CD4-positive, alpha-beta T cell treated with Interleukin-17A for 1 hour (primary cell): ENCODE measurements at places on chromosomes 4 and X.
A peak's percentile ranks its signal among the peaks of the same experiment; 100 is the strongest.

DNA sequence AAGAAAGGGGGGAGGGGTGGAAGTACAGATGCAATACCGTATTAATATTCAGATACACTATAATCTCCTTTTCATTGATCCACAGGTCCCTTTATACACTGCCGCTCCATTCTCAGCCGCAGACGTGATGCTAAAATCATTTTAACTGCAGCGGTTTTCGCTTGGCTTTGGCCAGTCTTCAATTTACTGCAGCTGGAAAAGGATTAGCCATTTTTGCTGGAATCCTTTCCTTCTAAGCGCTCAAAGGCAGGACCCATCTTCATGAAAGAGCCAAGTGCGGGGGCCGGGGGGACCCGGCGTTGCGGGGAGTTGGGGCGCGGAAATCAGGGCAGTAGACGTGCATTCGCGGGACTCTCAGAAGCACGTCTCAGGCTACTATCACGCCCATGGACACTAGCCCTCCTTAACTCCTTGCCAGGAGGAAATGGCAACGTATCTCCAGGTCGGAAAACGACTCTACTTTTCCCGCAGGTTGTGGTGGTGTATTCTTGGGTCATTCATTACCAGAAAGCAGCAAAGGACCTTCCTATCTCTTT lies 1.7 kb upstream of the PCDH10 start:
- no peak for DNase-seq

GRCh38 chrX:68511255-68511654 lies 12.4 kb downstream of the YIPF6 start:
- peak; percentile 52 for DNase-seq

DNA sequence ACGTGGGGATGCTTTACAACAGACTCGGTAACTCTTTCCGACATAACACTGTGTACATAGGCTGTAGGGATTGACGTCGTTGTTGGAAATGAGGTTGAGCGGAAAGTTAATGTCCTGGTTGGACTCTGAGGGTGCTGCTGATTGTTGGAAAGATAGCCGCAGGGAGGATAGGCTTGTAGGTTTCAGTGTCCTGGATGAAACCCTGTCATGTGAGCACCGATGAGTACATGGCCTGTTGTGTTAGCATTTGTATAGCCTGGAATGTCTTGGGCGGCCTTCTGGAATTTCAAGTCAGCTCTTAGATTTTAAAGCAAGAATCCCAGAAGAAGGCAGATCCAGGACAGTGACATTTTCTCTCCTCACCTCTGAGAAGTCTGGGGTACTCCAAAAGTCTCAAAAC lies 63.3 kb downstream of the TBC1D14 start:
- no peak for DNase-seq

DNA sequence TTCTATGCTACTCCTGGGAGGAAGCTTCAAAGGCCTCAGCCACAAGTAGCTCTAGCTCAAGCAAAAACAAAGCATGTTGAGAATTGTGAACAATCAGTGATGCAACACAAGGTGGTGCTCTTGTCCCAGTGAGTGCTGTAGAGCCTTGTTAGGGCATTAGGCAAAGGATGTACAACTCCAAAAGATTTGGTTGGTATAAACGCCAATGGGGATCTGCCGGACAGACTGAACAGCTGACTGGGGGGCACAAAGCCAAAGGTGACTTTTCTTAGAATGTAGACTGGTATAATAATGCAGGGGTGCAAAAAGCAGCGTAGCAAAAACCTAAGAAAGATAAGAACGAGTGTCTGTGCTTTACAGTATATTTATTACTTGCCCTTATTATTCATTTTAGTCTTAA lies 62.6 kb upstream of the ALB start:
- DNase-seq, result no peak

DNA sequence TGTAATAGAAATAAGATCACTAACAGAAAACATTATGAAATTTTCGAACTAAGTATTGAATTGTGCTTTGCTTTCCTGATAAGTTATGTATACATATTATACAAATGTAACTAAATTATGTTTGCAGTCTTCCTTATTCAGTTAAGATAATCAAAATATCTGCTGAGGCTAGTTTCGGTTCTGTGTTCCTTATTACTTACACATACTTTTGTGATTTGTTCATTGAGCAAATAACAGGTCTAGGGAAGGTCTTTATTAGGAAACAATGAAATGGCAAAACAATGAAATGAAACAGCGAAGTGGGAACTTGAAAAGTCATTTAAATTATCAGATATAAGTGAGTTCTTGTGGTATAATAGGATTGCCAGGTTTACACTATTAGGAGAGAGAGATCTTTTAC lies 352.4 kb downstream of the GRIA2 start:
- DNase-seq, result no peak

DNA sequence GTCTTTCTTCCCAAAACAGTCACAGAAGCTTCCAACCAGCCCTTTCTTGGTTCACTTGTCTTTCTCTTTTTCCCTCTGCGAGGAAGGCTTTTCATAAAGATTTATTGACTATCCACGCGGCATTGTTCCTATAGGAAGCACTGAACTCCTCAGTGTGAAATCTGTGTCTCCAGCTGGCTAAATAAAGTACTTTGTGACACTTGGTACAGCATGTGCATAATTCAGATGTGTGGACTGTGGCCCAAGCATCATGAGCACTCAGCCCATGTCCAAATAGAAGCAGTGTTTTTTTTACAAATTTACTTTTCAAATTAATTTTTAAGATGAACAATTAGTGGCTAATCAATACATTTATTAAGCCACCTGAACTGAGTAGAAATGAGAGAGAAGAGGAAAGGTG lies 146.4 kb downstream of the EDA start:
- no peak for DNase-seq

- DNase-seq, result no peak
Measured at GRCh38 chr4:28386776-28387175, 1526.1 kb downstream of the STIM2 start.

DNA sequence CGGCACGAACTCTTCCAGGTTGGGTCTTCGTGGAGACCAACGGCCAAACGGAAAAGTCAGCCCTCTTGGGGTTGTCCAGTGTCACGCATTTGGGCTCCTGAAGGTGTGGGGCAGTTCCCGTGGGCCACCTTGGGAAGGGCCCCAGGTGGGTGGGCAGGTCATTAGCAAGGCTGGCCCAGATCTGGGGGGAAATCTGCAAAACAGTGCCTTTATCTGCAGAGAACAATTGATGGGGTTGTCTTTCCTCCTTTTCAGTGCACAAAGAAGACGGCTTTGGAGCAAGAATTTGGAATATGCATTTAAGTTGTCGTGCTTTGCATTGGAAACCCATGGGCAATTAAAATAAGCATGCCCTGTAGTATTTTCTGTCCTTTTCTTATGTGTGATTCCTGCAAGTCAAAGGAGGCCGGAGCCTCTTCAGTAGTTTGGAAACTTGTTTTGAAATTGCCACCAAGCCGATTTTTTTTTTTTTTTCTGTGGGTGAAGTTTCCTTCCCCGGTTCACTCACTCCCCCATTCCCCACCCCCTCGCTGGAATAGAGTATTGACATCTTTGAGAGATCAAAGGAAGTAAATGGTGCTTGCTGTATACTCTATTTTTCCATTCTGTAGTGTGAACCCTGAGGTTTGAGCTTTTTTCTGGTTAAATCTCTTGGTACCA lies 9.8 kb downstream of the ZIC3 start:
- DNase-seq, result no peak

DNA sequence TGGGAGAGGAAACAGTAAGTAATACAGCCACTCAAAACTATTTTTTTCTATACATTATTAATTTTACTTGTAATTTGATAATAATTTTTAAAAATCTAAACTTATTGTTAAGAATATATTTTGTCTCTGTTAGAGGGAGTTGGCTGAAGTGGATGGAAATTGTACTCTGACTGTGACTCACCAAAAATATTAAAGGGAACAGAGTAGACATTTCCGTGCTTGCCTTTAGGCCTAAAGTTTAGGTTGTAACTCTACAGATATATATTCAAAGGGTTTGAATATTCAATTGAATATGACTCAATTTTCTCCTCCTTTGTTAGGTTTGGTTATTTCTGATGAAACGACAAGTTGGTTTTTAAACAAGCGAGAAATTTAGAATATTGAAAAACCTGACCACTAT lies 128.3 kb upstream of the PITX2 start:
- no peak for DNase-seq

GRCh38 chr4:137015426-137016409 lies 516.6 kb downstream of the PCDH18 start:
- DNase-seq, result no peak

GRCh38 chr4:94341481-94342370 lies 910 bp downstream of the HPGDS start:
- no peak for DNase-seq

- DNase-seq, result peak; percentile 57
Measured at GRCh38 chr4:73068491-73069337, 802 bp downstream of the COX18 start.

- DNase-seq, result no peak
Measured at GRCh38 chrX:148629434-148629833, 129.0 kb downstream of the AFF2 start.

GRCh38 chrX:123859409-123859845 lies 426 bp upstream of the XIAP start:
- no peak for DNase-seq

- DNase-seq, result no peak
Measured at GRCh38 chr4:86848732-86849619, at the start of gene SLC10A6. TSS of gene SLC10A6 (minus strand) at chr4:86849384. CDS start at chr4:86849115, 269 bp downstream.
